ENCODE measurements at places on chromosomes 16 and 17.

DNA sequence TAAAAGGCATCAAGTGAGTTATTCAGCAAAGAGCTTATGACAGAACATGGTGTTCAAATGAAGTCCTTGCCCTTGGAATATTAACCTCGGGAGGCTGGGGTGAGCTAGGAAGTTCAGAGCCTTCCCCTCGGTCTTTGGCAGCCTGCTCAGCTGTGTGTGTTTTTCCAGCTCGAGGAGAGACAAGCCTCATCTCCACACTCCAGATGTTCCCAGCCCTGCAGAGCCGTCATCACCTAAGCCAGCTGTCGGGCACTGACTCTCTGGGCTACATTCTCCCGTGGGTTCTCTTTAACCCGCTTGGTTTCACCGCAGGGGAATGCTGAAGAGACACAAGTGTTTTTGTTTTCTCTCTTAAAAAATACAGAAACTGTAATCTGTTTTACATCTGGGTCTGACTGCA is 47.1 kb downstream of the IRX3 start:
- no peak for DNase-seq

GRCh38 chr17:78172249-78173051 is 4.1 kb downstream of the SYNGR2 start:
- DNase-seq, result no peak

DNA sequence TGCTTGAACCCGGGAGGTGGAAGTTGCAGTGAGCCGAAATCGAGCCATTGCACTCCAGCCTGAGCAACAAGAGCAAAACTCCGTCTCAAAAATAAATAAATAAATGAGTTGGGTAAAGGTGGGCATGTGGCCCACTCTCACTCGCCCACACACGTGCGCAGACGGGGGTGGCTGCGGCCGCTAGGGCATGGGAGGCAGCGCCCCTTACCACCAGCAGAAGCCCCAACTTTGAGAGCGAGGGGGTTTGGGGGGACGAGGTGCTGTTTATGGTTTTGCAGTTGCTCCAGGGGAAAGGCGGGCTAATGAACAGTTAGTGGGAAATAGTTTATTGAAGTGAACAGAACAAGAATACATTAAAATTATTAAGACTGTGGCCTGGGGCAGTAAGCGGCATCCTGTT is 14.9 kb upstream of the RBFOX3 start:
- DNase-seq, result no peak

GRCh38 chr17:40813804-40814203 is 8.6 kb downstream of the KRT10 start:
- no peak for DNase-seq

GRCh38 chr16:914440-914839 is 56.3 kb downstream of the LMF1 start:
- DNase-seq, result no peak

DNA sequence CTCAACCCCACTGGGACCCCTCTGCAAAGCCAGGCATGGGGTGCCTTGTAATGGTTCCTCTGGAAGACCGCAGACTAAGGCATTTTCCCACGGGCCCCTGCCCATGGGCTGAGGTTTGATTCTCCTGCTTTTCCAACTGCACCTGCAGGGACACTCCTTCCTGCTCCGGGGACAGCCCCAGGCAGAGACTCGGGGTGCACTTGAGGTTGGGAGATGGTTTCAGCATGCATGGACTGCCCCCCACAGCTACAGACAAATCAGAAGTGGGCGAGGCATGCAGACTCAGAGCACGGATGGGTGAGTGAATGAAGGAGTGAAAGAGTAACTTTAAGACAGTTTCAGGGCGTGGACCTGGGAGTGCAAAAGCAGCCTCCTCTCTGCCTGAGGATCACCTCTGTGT is 87.9 kb upstream of the RPL38 start:
- no peak for DNase-seq

GRCh38 chr17:63841350-63842172 is 924 bp downstream of the SMARCD2 start:
- no peak for DNase-seq

DNA sequence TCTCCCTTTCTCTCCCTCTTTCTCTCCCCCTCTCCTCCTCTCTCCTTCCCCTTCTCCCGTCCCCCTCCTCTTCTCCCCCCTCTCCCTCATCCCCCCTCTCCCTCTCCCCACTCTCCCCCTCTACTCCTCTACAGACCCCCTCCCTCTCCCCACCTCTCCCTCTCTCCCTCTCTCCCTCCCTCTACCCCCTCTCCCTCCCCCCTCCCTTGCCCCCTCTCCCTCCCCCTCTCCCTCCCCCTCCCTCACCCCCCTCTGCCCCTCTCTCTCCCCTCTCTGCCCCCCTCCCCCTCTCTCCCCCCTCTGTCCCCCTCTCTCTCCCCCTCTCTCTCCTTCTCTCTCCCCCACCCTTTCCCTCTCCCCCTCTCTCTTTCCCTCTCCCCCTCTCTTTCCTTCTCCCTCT is 352.9 kb downstream of the UTP18 start:
- no peak for DNase-seq

All from stimulated activated CD4-positive, alpha-beta T cell treated with anti-CD3 and anti-CD28 coated beads, Interleukin-4, amount 100 ng/mL, for 24 hours (primary cell).